ENCODE measurements at places on chromosomes 2 and 18. TPM values are rescaled to one million over a fixed set of nuclear protein-coding genes. Genes with fewer than 3 reads are reported as not detected.

Gene ZC3H6
- total RNA-seq: 3.5 TPM

Gene ST8SIA5
- 0.75 TPM for total RNA-seq

Gene LOXHD1
- 0.11 TPM for total RNA-seq

Gene EPHA4
- total RNA-seq: 25.1 TPM

Gene HPCAL1
- total RNA-seq: 4.7 TPM

Gene QPCT
- total RNA-seq: not detected

Gene CD226
- 0.04 TPM for total RNA-seq

Gene SEMA4F
- 6.4 TPM for total RNA-seq

All from H9 (cell line).